ENCODE measurements at places on chromosomes 4 and X. TPM values are rescaled to one million over a fixed set of nuclear protein-coding genes. Genes with fewer than 3 reads are reported as not detected.

- DNase-seq = peak; percentile 41
Observed at GRCh38 chr4:68152411-68152810, 22.7 kb upstream of the TMPRSS11F start.

DNA sequence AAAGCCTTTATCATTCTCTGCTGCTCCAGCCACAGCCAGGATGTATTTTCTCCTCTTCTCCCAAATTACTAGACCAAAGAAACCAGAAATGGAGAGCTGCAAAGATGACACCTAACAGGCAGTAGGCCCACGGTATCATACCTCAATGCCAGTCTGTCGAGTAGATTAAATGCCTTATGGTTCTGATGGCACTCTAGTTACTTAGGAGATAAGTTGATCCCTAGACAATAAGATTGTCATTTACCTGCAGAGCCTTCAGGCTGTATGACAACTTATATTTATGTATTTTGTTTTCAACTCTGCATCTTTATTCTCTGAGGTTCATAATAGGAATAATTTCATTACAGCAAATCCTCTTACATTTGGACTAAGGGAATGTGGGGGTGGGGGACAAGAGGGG is 262.1 kb downstream of the LDB2 start:
- no peak for DNase-seq

- DNase-seq = peak; percentile 35
Observed at GRCh38 chr4:82688091-82688795, 110.4 kb downstream of the SCD5 start.

TRIM75 gene
- not detected for total RNA-seq

DNA sequence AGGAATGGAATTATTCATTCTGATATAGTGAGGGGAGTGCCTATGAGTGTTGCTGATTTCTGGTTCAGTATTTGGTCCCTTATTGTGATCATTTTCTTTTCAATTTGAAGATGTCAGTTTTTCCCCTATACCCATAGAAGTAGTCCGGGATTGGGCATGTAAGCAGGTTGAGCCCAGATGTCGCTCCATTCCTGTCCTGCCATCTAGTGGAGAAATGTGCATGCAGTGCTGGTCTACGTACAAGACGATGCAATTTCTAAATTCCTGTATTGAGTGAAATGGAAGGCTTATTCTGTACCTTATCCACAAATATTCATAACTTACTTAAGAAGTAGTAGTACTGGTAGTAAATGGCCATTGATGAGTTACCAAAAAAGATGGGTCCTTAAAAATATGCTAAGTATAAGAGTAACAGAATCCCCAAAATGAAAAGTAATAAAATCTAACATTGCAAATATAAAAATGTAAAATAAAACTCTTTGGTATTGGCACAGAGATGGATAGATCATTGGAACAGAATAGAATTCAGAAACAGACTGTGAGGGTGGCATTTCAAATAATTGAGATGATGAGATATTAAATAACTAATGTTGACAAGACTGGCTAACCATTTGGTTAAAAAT is 60.9 kb downstream of the UGT8 start:
- peak; percentile 74 for DNase-seq

DNA sequence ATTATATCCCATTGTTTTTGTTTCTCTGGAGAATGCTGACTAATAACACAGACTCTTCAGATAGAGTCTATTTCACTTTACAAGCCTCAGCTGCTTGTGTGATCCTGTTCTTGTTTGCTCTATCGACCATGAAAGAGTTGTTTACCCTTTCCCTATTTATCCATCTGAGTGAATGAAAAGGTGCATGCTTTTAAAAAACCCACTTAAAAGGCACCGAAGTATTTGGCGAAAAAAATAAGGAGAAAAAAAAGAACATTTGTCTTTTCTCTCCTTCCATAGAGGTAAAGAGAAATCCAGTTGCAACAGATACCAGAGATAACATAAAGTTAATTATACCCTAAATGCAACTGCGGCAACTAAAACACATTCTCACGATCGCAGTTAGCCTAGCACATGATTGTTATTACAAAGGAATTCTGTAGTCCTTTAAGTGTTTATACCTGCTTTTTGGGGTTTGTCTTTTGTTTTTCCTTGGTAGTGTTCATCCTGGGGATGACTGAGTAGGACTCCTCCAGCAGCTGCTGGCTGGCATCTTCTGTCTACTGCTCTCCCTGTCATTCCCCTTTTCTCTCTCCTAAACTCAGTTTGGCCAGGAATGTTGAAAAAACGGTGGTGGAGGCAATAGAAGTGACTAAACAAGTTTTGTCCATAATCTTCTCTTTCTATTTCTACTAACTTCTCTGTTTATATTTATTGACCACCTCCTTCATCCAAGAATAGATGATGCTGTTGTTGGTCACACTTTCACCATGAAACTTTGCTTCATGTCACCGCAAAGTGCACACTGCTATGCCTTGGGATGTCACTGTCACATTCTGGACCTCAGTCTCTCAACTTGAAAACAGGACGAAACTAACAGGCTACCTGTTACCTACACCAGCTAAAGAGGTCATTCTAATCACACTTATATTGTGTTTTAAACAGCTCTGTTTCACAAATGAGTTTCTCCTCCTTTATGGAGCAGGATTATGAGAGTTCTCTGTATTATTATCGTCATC is 41.9 kb upstream of the FRAS1 start:
- no peak for DNase-seq

NSUN7 gene
- not detected for total RNA-seq

DNA sequence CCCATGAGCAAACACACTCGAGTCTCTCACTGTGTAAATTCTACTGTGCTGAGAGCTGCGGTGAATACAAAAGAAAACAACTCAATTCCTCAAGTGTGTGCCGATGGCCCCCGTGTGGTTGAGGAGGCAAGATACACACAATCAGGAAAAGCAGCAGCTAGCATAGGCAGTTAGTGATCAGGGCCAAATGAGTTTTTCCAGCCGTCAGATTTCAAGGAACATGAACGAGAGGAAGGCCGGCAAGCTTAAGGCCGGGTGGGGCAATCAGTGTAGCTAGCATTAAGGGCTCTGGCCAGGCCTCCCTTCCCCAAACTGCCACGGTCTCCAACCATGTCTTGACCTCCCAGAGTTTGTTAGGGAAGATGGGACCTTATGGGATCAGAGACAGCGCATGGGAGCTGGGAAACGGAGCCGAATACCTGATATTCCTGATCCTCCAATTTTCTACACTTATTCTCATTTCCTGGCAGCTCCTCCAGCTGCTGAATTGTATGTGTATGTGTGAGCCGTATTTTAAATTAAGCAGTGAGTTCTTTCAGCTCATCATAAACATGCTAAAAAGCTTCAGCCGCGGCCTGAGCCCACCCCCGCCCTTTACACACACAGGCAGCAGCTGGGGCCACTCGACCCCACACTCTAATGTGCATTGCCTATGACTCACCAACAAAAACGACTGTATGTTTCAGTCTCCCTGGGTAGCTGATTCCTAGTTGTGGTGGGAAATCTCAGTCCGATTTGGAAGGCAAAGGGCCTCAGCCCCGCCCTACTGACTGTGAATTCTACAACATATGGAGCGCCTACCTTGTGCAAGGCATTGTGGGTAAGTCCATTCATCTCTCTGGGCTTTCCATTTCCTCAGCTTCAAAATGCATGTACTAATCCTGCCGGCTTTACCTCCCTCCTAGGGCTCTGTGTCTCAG is 59.9 kb downstream of the RTL9 start:
- peak; percentile 69 for DNase-seq

DNA sequence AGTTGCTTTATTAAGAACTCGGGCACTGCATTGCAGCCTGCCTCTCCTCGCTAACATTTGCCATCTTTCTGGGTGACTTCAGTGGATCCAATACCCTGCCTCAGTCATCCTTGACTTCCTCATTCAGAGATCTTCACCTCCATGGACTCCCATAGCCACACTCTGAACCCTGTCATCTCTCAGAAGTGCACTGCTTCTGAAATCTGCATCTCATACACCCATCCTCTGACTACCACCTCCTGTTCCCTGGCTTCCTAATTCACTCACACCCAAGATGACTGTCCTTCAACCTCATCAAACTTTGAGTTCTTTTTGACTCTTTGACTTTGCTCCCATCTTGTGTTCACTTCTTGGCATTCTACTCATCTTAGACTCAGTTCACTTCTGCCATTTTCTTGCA is 25.3 kb upstream of the CYBB start:
- no peak for DNase-seq

GRCh38 chrX:2928583-2929434 is at the start of gene ARSD:
Gene ARSD (minus strand): TSS chrX:2929339. CDS start chrX:2929275, 64 bp downstream.
- peak; percentile 84 for DNase-seq

CTPS2 gene
- total RNA-seq = 6.2 TPM

DNA sequence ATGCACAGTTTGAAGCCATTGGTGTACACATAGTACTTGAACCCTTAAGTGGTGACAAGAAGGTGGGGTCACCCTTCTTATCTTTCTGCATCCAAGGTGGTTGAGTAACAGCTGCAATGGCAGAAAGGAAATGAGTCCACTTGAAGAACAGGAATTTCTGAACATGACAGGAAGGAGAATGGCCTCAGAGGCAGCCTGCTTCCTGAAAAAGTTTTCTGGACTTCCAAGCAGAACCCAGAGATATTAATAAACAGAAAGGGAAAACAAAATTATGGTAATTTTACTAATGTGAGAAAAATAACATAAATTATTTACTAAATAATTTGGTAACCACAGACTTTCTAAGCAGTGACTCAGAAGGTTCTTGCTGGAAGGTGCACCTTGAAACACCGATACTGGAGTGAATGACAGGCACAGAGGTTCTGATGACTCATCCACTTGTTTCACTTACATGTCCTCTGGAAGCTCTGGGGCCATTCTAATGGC is 119.9 kb upstream of the HS3ST1 start:
- no peak for DNase-seq

GRCh38 chr4:140054861-140055260 is 99.1 kb downstream of the MAML3 start:
- DNase-seq = no peak

DNA sequence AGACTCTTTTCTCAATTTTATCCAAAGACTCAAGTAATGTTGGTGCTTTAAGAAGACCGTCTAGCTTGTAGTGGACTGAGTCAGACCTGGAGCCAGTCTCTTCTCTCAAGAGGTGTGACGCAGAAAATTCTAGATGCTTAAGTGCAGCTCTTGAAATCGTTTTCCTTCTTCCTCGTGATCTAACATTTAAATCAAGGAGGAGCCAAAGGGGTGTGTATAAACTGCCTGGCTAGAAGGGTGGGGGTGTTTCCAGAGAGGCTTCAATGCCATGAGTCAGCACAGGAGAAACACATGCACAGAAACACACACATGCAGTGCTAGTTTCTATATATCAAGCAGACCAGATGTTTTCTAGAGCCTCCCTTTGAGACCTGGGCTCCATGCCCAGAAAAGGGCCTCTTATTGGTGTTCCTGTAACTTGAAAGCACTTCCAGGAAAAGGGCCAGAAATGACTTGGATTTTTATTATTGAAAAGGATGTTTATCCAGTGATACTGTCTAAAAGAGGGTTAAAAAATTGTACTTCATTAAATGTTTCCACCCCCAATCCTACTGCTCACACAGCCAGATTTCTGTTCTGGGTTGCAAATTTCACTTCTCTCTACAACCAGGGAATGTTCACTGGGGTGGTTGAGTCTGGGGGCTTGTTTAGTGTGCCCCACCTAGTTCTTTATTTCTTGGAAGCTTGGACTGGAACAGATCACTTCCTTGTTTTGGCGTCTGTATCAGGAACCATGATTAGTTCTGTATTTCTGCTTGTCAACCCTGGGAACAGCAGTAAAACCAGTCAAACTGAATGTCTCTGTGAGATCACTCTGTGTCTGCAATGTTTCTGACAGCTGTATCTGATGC is at the start of gene CLIC2:
CLIC2 (minus strand) TSS at position 129 of the 851 bp plus-strand sequence. CDS start 187 bp downstream, outside the sequence.
- DNase-seq = peak; percentile 93

DUSP9 gene
- total RNA-seq = not detected

DNA sequence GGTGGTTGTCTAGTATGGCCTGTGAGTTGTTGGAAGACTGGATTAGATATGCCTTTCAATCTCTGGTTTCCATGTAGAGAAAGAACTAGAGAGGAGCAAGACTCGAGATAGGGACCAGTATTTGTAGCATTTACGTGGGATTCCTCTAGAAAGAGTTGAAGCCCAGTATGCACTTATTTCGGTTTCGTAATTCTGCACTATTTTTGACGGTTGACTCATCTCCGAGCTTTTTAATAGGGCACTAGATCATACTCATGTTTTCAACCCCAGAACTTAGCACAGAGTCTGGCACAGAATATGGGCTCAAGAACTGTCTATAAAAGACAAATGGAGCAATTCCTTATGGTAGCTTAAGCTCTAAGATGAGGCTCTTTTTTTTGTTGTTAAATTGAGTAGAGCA is 15.7 kb downstream of the HELT start:
- DNase-seq = no peak

- peak; percentile 58 for DNase-seq
Observed at GRCh38 chrX:153488231-153488914, 6.4 kb upstream of the BGN start.

DNA sequence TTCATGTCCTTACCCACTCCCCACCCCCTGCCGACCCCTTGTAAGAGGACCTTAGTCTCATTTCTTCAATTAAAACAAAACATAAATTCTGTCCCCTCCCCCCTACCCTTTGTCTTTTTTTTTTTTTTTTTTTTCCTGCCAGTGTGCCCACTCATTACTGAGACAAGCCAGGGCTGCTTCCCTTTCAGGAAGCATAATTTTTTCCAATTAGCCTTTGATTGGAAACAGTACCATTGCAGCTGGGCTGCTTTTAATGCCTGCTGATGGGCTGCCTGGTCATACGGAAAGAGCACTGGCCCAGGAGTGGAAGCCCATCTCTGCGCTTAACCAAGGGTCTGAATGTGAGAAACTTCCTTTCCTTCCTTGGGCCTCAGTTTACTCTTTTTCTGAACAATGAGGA is 18.6 kb upstream of the CAPN6 start:
- no peak for DNase-seq

ZAR1 gene
- not detected for total RNA-seq

CENPVL3 gene
- not detected for total RNA-seq

DNA sequence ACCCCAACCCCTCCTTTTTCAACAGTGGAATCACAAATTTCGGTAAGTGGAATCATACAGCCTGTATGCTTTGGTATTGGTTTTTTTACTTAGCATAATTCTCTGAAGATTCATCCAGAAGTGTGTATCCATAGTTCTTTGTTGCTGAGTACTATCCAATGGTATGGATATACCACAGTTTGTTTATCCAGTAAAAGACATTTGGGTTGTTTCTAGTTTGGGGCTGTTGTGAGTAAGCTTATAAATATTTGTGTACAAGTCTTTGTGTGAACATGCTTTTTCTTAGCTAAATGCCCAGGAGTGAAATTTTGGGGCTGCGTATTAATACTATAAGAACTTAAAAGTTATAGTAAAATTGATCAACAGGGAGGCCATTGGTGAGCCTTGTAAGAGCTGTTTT is 57.5 kb upstream of the GC start:
- no peak for DNase-seq

SHISA3 gene
- 6.0 TPM for total RNA-seq

- no peak for DNase-seq
Observed at GRCh38 chrX:127764674-127765073, 287.5 kb downstream of the ACTRT1 start.

DNA sequence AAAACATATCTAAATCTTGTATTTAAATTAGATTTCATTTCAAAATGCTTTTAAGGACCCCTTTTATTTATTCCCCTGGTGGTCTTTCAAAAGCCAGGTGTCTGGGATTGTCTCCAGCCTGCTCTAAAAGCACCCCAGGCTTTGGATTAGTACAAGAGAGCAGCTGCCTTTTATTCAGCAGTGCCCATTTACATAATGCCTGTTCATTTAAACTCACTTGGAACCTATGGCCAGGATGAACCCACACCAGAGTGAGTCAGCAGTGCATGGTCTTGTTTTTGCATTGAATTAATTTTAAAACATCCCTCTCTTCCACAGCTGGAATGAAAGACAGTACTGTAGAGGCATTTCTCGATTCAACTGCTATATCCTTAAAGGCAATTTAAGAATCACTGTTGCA is 64.1 kb upstream of the TENM3 start:
- peak; percentile 42 for DNase-seq

GRCh38 chrX:88883200-88883599 is 136.2 kb downstream of the CPXCR1 start:
- no peak for DNase-seq
